CD4-positive, alpha-beta T cell treated with Interleukin-2 at 100 ng/mL for 4 hours (primary cell): ENCODE measurements at places on chromosomes 2 and 18.

GRCh38 chr18:44759925-44760342 is 79.2 kb downstream of the SETBP1 start:
- peak; percentile 4 for DNase-seq

DNA sequence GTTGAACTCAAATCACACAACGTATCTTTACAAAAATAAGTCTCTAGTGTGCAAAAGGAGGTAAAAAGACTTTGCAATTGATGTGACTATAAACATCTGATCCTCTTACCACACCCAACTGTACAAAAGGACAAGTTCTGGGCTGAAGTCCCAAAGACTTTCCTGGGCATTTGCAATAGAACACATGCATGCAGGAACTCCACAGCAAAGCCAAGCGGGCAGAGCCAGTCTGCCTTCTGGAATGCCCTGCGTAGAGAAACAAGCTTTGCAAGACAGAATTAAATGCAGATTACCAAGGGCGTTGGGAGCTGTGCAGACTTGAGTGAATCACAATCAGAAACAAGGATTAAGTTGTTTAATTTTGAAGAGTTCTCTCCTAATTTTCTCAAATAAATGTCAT is 208.4 kb upstream of the ZNF521 start:
- DNase-seq: no peak

GRCh38 chr2:47002480-47003381 is 87.1 kb upstream of the MCFD2 start:
- DNase-seq: no peak

GRCh38 chr2:210964141-210964764 is 407.9 kb downstream of the CPS1 start:
- no peak for DNase-seq

GRCh38 chr2:21800356-21800755 is 676.6 kb downstream of the TDRD15 start:
- DNase-seq: no peak

DNA sequence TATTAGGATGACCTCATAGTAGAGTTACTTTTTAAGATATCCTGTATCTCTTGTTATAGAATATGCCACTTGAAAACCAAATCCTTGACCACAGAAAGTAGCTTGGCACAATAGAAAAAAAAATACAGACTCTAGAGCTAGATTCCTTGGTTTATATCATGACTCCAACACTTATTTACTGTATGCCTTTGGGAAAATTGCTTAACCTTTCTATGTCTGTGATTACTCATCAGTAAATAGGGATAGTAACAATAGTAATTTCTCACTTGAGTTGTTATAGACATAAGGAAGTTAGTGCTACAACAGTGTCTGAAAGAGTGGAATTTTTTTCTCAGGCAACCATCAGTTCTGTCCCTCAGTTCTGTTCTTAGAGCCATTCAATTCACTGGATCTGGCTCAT is 193.8 kb downstream of the GULP1 start:
- DNase-seq: no peak

- no peak for DNase-seq
Measured at GRCh38 chr2:119488245-119489214, 35.8 kb downstream of the SCTR start.

GRCh38 chr2:229445019-229445418 is 173.9 kb upstream of the PID1 start:
- no peak for DNase-seq

GRCh38 chr2:195560209-195560895 is 96.7 kb upstream of the SLC39A10 start:
- no peak for DNase-seq

- DNase-seq: no peak
Measured at GRCh38 chr18:23580677-23581367, 5.5 kb downstream of the NPC1 start.

GRCh38 chr2:180695586-180696401 is 284.6 kb upstream of the UBE2E3 start:
- no peak for DNase-seq

- DNase-seq: no peak
Measured at GRCh38 chr18:50061876-50062517, 132.9 kb downstream of the MYO5B start.

DNA sequence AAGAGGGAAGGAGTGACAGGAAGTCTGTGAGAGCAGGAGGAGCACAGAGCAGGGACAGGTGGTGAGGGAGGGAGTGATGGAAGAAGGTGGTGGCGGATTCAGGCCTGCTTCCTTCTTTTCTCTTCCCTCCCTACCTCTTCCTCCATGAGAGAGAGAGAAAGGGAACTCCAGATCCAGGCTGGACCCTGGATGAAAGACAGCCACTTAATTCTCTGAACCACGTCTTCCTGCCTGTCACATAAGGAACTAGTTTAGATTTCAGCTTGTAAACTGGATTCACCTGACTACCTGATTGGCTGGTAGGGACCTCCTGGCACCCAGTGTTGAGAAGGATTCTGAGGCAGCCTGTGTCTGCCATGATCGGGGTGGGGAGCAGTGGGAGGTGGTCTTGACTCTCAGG is 48.9 kb downstream of the PAX8 start:
- no peak for DNase-seq

- peak; percentile 45 for DNase-seq
Measured at GRCh38 chr2:97995026-97995733, 568 bp downstream of the TMEM131 start.

DNA sequence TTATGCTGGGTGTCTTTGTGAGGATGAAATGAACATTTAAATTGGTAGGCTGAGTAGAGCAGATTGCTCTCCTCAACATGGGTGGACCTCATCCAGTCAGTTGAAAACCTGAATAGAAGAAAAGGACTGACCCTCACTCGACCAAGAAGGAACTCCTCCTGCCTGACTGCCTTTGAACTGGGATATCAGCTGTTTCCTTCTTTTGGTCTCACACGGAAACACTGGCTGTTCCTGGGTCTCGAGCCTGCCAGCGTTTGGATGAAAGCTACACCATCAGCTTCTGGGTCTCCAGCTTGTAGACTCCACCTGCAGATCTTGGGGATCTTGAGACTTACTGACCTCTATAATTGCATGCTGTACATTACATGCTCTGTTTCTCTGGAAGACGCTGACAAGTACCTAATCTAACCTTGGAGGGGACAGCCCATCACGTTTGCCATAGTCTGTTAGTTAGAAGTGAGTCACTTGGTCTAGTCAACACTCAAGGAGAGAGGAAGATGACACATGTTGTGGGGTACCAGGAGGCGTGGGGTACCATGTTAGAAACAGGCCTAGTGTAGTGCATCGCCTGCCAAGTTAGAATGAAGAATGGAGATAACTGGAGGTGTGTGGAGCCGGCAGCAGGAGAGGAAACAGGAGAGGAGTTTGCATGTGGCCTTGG is 267.0 kb downstream of the MREG start:
- no peak for DNase-seq

- no peak for DNase-seq
Measured at GRCh38 chr2:34892766-34893165, 1293.7 kb upstream of the FAM98A start.

- no peak for DNase-seq
Measured at GRCh38 chr2:68279691-68280090, 27.4 kb upstream of the PPP3R1 start.

- peak; percentile 45 for DNase-seq
Measured at GRCh38 chr2:134679745-134680144, 39.1 kb downstream of the TMEM163 start.

- DNase-seq: no peak
Measured at GRCh38 chr2:37617119-37617892, 54.1 kb downstream of the CDC42EP3 start.

DNA sequence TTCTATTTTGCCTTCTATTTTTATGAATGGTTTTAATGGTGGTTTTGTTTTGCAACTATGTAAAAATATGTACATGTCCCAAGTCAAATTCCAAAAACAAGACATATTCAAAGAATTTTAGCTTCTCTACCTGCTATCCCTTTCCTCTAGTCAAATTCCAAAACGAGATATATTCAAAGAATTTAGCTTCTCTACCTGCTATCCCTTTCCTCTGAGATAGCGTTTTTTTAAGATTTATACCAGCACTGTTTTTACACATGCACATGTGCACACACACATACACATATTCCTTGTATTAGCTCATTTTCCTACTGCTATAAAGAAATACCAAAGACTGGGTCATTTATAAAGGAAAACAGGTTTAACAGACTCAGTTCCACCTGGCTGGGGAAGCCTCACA is 199.1 kb upstream of the ARL4C start:
- DNase-seq: no peak

- no peak for DNase-seq
Measured at GRCh38 chr2:149430743-149431736, 100.7 kb downstream of the LYPD6 start.

DNA sequence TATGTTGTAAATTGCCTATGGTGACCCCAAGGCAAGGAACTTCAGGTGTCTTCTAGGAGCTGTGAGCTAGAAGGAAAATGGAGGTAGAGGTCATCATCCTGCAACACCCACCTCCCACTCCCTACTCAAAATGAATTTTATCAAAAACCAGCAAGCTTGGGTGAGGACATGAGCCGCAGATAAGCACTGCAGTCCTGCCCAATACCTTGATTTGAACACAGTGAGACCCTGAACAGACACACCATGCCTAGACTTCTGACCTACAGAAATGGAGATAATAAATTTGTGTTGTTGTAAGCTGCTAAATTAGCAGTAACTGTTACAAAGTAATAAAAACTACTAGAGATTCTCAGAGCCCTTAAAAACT is 13.4 kb downstream of the MEX3C start:
- no peak for DNase-seq

GRCh38 chr2:101745711-101746694 is 48.5 kb downstream of the MAP4K4 start:
- DNase-seq: no peak
